NCI-H1417 treated with DMSO at 0.1 percent for 48 hours (cell line): ENCODE measurements at places on chromosomes 3 and 15.

DNA sequence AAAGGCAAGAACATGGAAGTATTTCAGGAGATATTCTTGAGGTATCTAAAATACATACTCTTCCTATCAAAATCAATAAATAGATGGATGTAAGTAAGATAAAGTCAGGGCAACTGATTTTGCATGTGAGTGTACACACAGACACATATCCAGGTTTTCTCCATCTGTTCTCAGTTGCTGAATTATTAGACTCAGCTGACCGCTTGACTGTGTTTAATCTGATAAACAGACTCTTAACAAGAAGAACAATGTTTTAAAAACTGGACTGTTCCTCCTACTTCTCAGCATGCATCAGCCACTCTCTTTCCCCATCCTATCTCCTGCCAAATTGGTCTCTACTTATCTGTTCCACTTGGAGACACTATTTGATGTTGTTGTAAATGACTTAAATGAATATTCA lies 73.5 kb downstream of the GOLGA8G start:
- no peak for DNase-seq

DNA sequence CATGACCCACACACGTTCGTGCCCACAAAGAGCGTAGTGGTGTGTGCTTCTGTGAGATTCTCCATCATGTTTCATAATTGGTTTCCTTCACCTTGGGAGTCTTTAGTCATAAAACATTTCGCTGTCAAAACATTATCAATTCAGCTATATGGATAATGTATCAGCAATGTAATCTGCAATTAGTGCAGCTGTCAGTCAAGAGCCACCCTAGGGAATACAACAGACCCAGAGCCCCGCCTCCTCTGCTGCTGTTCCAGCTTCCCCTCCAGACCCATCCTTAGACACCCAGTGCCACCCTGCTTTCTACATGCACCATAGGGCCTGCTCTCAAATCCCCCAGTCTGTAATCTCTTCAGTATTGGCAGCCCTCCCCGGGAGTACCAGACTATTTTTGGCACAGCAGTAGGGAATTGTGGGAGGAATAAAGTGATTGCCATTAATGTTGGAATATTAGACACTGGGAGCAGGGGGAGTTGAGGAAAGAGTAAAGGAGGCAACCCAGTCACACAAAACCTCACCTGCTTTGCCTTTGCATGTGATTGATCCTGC lies 31.5 kb upstream of the C3orf80 start:
- no peak for DNase-seq

- DNase-seq, result no peak
These were observed 7.3 kb downstream of the GRIP2 start for GRCh38 chr3:14532691-14533456.

DNA sequence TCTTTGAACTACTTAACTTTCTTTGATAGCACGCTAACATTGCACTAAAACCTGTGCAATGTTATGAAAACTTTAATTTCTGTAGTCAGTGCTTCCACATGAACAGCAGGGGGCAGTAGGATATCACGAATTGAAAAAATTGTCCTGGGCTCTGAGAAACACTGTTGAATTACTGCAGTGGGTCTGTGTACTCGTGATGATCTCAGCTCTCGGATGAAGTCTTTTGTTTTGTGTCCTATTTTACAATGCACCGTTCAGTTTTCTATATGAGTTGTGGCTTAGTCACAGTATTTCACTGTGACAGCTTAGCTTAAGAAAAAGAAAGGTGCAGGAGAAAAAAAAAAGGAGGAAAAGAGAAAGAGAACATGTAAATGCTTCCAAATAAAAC lies 141.3 kb upstream of the CCDC54 start:
- peak; percentile 43 for DNase-seq
